ENCODE measurements at places on chromosomes 3 and 15.
A peak's percentile ranks its signal among the peaks of the same experiment; 100 is the strongest.

DNA sequence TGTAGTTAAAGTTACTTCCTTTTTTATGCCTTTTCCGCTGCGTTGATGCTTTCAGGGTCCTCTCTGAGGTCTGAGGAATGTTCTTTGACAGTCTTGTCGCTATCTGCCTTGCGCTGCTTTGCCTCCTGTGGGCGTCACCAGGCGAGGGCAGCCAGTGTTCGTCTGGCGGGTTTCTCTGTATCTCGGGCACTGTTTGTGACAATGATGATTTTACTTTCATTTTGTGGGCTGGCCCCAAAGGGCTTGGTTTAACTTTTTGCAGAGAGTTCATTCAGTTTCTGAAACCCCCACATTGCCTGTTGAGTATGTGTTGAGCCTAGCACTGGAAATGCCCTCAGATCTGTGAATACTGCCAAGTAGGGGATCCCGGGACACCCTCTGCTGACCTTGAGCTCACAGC, 24.6 kb upstream of the SACM1L start:
- peak; percentile 74 for DNase-seq

GRCh38 chr3:11350374-11350773, 78.2 kb downstream of the ATG7 start:
- no peak for DNase-seq

- DNase-seq, result no peak
Measured at GRCh38 chr3:195007766-195008165, 263.2 kb downstream of the XXYLT1 start.

DNA sequence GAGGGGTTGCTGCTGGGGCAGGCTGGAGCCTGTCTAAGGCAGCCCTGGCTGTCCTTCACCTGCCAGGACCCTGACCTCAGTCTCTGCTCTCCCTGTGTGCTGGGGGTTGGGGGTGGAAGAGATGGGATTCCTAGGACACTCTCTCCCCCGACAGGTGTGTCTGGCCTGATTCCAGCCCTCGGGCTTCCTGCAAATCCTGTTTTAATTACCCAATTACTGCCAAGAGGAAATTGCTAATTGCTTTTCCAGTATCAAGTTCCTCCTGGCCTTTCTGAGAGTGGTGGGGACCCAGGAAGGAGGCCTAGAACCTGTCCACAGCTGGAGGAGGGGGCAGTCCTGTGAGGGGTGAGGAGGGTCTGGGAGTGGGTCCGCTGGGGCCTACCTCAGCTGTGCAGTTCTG, 15.8 kb downstream of the PLXNA1 start:
- no peak for DNase-seq

GRCh38 chr3:53244271-53244670, 11.6 kb downstream of the TKT start:
- DNase-seq, result no peak

GRCh38 chr3:57128826-57129667, 36.1 kb downstream of the IL17RD start:
- no peak for DNase-seq

- no peak for DNase-seq
Measured at GRCh38 chr3:24385012-24385615, 109.5 kb downstream of the THRB start.

- no peak for DNase-seq
Measured at GRCh38 chr3:149089395-149089794, 3.1 kb upstream of the HLTF start.

All from central memory CD4-positive, alpha-beta T cell (primary cell).